ENCODE measurements at places on chromosomes 4 and X. TPM values are rescaled to one million over a fixed set of nuclear protein-coding genes. Genes with fewer than 3 reads are reported as not detected.

Gene ATOH1
- total RNA-seq: not detected

Gene CENPVL2
- 0.14 TPM for total RNA-seq

DNA sequence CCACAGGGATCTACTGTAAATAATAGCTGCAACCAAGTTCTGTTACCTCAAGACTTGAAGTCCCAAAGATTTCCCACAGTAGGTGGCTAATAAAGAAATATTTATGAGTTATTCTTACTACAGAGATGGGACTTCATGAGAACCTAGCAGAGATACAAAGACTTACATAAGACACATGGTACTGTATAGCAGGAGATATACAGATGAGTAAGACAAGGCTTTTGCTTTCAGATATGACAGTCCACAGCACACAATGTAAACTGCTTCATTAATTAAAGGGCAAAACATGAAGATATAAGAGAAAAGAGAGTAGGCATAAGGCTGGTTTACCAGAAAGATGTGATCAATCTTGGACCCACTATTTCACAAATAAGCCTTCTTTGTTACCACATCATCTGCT, 6.6 kb downstream of the ANKRD17 start:
- no peak for DNase-seq

DNA sequence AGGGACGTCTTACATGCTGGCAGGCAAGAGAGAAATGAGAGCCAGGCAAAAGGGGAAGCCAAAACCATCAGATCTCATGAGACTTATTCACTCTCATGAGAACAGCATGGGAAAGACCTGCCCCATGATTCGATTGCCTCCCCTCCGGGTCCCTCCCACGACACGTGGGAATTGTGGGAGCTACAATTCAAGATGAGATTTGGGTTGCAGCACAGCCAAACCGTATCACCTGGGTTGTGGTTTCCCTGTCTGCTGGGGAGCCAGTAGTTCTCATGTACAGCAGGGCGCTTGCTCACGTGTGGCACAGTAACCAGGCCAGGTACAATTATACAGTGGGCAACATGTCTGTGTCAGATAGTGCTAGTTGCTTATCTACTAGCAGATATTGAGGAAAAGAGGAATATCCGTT, 11.1 kb upstream of the RS1 start:
- DNase-seq: no peak

- DNase-seq: peak; percentile 10
Measured at GRCh38 chr4:55947254-55947882, 1.4 kb upstream of the CEP135 start.

GRCh38 chr4:35189988-35190613, 1054.2 kb downstream of the ARAP2 start:
- DNase-seq: no peak

GRCh38 chr4:108068442-108068841, 78.8 kb downstream of the HADH start:
- DNase-seq: no peak

DNA sequence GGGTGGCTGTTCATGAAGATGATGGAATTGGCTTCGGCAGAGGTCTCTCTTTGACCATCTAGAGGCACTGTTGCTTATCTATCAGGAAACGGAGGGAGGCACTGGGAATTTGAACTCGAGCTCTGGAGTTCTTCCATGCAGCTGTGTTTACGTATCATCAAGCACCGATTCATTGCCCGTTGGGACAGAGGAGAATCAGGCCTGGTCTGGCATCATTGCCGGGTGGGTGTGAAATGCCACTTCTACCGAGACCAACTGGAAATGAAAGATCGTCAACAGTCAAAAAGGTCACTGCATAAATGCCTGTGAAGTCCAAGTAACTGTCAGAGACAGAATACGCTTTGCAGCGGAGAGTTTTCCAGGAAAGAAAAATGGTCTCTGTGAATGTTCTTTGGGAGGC, 166.9 kb downstream of the ASMT start:
- DNase-seq: no peak

DNA sequence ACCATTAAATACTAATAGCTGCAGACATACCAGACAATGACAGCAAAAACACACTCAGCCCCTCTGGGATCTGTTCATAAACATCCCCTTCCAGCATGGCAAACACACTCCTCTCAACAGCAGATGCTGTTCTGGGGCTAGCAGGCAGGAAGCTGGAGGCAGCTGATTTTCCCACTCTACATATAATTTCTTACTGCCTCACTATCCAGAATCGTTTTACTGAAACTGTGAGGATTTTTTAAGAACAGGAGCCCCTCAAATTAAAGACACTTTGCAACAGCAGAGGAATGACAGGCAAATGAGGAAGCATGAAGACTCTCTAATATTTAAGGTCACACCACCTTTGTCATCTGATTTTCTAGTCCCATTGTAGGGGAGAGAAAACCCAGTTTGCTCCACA, 2.2 kb downstream of the MAPK10 start:
- no peak for DNase-seq

- no peak for DNase-seq
Measured at GRCh38 chrX:39736216-39737211, 361.2 kb downstream of the BCOR start.

- DNase-seq: peak; percentile 49
Measured at GRCh38 chrX:55907968-55908607, 190.5 kb downstream of the RRAGB start.

All from activated naive CD8-positive, alpha-beta T cell treated with anti-CD3 and anti-CD28 coated beads for 36 hours (primary cell).